ENCODE measurements at places on chromosomes 16 and 17.

DNA sequence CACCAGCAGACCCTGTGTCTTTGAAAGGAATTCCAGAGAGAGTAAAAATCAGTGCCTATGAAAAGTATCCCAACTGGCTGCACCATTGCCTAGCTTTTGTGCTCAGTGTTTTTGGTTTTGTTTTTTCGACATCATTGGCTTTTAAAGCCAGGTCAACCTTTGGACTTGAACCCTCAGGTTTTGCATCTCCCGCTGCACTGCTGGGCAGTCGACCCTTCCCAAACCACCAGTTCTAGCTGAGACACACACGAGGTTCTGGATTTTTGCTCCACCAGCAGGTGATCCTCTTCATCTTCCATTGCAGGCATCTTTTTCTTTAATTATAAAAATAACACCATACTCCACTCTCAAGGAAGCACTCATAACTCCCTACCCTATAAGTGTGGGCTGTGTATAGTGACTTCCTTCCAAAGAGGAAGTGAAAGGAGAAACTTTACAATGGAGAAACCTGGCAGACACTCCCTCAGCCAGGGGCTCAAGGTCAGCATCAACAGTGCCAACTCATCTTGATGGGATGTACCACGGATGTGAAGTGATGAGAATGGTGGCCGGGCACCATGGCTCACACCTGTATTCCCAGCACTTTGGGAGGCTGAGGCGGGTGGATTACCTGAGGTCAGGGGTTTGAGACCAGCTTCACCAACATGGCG lies 57.8 kb downstream of the BMERB1 start:
- no peak for DNase-seq

- no peak for DNase-seq
Observed at GRCh38 chr17:54860617-54861470, 39.8 kb upstream of the TOM1L1 start.

- DNase-seq, result no peak
Observed at GRCh38 chr17:72507370-72507769, 386.6 kb downstream of the SOX9 start.

DNA sequence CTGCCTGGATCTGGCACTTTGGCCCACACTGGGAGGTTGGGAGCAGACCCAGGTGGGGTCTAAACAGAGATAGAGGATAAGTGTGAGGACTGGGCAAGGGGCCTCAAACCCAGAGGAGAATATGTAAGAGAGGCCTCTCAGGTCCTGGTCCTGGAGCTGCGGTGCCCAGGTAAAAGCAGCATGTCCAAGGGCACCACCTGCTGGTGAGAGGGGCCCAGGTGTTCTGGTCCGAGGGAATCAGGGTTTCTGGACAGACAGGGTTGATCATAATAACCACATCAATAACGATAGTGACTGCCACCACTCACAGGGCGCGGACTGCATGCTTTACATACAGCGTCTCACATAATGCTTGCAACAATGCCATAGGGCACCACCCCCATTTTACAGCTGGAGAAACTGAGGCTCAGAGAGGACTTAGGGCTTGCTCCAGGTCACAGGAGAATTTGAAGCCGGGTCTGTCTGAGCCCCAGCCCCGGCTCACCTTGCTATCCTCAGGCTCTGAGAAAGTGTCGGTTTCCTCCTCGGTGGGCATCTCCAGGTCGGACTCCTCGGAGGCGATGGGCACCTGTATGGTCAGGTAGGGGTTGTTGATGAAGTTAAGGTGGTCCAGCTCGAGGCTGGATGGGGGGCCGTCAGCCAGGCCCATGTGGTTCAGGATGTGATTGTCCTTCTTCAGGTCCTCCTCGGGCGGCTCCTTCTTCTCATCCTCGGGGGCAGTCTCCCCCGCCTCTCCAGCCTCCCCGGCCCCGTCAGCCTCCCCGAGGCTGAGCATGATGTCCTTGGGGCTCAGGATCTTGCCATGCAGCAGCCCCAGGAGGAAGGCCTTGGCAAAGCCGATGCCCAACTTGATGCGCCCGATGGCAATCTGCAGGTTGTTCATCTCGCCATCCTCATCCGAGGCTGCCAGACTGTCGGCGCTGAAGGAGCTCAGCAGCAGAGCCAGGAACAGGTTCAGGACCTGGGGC lies 19.1 kb upstream of the CD79B start:
- DNase-seq, result no peak

- no peak for DNase-seq
Observed at GRCh38 chr17:69144331-69145255, 2.9 kb upstream of the ABCA6 start.

DNA sequence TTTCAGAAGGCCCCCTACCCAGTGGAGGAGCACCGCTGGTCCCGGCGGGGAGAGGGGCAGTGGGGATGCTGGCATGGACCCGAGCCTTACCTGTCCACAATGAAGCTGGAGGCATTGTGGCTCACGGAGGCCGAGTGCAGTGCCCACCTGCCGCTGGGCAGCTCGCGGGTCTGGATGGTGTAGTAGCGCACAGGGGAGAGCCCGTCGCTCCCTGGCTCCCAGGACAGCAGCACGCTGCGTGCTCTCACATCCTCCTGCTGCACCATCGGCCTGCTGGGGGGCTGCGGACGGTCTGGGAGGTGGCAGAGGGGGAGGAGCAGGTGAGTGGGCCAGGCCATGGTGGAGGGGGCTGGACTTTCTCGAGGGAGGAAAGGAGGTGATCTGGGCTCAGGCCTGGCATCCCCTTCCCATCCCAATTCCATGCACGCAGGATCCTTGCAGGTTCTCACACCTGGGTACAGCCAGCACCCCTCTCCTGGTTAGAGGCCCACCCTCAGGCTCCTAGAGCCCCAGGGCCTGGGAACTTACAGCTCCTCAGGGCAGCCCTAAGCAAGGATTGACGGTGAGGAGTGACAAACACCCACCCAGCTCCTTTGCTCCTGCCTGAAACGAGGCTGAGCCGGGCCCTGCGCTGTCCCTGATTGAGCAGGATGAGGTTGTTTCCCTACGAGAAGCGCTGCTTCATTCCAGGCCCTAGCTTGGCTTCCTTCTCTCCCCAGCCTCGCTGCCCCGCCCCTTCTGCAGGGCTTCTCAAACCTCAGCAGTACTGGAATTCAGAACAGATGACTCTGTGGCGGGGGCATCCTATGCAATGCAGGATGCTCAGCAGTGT lies 76.2 kb upstream of the CDC42EP4 start:
- no peak for DNase-seq

GRCh38 chr16:82874672-82875071 lies 247.9 kb downstream of the CDH13 start:
- DNase-seq, result no peak

DNA sequence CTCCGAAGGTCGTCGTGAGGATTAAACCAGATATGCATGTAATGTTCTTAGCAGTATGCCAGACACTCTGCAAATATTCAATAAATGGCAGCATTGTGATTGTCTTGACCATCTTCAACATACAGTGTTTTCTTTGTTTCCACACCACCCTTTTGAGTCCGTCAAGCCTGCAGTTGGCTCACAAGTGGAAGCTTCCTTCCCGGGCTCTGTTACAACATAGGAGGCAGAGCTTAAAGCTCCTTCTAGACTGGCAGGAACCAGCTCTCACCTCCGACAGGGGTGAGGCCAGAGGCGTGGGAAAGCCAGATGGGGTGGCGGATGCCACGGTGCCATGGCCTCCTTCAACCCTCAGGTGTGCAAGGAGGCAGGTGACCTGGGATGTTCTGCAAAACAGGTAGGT lies 138.3 kb downstream of the FOXL1 start:
- no peak for DNase-seq

DNA sequence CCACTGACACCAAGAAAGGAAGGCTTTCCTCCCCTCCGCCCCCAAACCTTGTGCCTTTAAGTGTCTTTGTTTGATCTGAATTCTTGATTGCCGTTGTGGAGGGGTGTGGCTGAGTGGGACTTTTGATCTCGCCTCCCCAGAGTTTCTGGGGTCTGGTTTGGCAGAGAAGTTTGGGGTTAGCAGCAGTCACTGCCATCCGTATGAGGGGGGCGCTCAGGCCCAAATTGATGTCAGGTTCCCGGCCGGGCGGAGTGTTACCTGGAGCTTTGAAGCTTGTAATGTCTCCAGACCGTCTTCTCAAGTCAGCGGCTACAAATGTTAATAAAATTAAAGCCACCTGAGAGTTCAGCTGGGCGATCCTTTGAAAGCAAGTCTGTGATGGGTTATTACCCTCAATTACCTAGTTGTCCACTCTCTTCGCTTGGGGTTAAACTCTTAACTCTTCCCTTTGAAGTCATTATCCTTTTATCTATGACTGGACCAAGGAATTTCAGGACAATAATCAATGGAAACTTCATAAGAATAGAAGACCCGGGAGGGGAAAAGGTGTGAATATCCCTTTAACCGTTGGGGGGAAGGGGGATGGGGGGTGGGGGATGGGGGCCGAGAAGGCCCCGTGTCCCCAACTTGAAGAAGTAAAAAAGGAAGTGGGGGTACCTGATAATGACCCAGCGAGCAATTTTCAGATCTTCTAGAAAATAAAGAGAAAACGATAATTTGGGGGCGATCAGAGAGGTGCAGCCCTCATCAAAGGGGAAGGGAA lies 31.8 kb upstream of the AXIN2 start:
- no peak for DNase-seq

All from NCI-H1092 treated with DMSO at 0.1 percent for 48 hours (cell line).